ENCODE measurements at places on chromosomes 4 and X.

DNA sequence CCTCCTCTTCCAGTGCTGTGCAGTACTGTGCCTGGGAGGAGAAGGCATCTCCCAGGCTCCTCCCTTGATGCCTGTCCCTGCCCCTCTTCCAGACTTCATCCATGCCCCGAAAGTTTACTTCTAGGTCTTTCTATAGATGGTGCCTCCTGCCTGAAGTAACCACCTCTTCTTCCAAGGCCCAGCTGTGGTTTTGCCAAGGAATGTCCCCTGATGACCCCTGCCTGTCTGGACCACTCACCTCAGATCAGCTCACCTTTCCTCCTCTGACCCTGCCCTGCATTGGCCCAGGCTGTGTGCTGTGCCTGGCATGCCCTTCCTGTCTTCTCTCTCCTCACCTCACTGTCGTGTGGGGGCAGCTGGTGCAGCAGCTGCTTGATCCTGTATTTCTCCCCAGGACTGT is 6.8 kb downstream of the PRICKLE3 start:
- no peak for DNase-seq

DNA sequence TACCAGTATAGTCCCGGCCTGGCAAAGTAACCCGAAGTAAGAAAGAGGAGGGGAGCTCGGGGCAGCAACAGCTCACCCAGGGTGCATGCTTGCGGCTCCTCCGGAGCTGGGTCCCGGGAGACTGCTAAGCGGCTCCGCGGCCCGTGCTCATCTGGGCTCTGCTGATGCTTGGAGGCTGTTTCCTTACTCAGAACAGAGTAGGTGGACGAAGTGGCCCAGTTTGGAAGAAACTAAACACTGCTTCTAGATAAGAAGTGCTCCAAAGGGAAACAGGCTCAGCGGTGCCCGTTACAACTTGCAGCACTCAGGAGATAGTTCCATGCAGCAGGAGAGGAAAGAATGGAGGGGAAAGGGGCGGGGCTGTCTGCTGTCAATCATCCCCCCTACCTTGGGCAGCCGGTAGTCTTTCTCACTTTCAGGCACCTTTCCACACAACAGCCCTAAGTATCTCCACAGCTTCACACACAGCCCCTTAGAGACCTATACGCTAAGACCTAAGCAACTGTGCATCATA is at the start of gene COL4A6:
TSS of gene COL4A6 (minus strand) at position 313 of the 514 bp plus-strand sequence. CDS start at position 87, 226 bp downstream.
- no peak for DNase-seq

- no peak for DNase-seq
Measured at GRCh38 chr4:147299205-147299604, 181.7 kb upstream of the EDNRA start.

DNA sequence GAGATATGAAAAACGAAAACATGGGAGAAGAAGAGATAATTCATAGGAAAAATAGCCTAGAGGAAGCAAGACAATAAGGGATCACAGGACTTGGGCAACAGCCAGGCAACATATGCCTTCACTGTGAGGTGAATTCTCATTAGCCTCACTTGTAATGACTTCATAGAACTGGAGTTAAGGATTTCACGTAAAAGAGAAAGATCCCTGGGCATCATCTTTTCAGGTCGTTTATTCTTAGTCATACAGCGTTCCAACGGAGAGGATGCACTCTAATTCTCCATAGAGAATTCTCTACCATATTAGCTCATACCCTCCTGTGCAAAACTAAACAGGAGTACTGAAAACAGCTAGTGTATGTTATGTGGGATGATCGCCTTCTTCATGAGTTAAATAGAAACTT is 1.4 kb downstream of the PRKG2 start:
- no peak for DNase-seq

- DNase-seq, result no peak
Measured at GRCh38 chr4:22417408-22417807, 98.5 kb downstream of the ADGRA3 start.

- no peak for DNase-seq
Measured at GRCh38 chr4:115360431-115360830, 247.0 kb upstream of the NDST4 start.

- peak; percentile 10 for DNase-seq
Measured at GRCh38 chrX:120308558-120308957, 2.7 kb downstream of the TMEM255A start.

GRCh38 chr4:123579961-123580360 is 183.4 kb downstream of the SPRY1 start:
- no peak for DNase-seq

GRCh38 chrX:8743126-8743732 is 11.3 kb upstream of the ANOS1 start:
- peak; percentile 24 for DNase-seq

DNA sequence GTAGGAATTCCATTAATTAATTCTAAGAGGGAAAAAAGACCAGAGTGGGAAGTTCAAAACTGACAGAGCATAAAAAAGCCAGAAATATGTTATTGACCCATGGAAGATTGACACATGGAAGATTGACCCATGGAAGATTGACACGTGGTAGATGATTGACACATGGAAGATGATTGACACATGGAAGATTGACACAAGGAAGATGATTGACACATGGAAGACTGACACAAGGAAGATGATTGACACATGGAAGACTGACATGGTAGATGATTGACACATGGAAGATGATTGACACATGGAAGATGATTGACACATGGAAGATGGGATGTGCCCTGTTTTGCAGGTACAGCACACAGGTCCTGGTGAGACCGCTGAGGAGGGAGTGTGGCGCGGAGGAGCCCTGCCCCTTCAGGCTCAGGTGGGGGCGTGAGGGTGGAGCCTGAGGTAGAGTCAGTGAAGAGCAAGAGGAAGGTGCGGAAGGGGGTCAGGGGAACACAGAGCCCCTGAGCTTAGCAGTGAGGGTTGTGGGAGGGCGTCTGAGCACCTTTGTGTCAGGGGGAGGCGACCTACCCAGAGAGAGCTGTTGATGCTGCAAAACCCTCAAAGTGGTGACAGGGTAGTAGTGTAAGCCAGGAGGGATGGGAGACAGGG is 15.8 kb upstream of the PDE6B start:
- DNase-seq, result no peak

DNA sequence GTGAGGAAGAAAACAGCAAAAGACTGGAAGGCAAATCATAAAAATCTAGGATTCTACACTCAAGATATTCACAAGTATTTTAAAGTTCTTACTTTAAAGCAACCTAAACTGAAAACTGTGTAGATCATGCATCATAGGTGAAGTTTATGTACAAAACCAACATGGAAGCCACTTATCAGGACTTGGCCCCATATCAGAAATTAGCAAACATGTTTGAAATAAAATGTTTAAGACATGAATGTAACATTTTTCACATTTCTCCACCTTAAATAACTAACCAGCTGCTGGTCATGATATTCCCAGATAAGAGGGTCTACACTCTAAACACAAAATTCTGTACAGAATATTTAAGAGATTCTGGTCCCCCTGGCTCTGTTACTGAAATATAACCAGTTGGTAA is 38.5 kb downstream of the APBB2 start:
- DNase-seq, result peak; percentile 24

DNA sequence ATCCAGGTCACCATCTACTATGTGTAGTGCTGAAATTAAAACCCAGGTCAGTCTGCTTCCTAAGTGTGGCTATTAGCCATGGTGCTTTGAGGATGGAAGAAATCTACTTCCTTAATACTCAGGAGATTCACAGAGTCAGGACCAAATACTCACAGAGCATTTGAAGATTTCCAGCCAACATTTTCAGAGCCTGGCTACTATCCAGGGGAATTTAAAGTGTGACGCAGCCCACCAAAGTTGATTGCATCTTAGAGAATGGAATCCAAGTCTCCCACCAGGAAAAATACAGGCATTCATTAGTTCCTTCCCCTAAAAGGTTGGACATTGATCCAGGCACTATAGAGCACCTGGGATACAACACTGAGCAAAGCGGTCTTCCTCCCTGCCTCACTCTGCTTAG is 83.8 kb downstream of the HS3ST1 start:
- DNase-seq, result no peak

GRCh38 chr4:149902242-149902641 is 86.6 kb upstream of the IQCM start:
- DNase-seq, result no peak

- no peak for DNase-seq
Measured at GRCh38 chr4:119261986-119262385, 49.5 kb downstream of the USP53 start.

DNA sequence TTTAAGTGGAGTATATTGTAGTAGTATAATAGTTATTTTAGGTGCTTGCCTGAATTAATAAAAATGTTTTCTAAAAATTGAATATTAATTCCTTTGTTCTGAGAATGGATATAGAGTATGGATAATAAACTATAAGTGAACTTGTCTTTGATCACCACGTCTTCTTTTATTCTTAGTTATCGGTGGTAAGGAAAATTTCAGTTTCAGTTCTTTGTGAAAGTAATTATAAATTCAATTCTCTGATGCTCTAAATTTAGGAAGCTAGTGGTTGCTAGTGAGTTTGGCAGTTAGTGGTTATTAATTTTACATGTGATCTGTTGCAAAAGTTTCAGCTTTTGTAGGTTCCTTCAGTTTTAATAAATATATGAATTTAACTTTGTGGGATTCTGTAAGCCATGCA is 30.8 kb downstream of the MRPL1 start:
- DNase-seq, result no peak

- DNase-seq, result peak; percentile 18
Measured at GRCh38 chr4:165874072-165874790, 1.2 kb downstream of the TLL1 start.

DNA sequence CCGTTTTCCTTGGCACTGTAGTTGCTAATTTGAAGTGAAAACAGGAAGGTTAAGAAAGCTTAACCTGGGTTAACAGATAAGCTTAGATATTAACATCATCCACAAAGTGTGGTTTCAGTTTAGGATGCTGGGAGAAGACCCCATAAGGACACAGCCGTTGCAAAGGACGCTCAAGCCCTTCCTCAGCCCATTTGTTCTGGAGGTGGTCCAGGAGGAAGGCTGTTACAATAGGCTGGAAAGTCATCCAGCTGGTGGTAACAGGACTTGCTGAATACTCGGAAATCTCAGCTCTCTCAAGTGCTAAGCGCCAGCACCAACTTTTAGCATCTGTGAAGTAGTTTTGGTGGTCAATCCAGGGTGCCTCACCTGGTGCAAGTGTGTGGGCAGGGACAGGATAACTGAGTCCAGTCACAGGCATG is 14.2 kb downstream of the CHST7 start:
- no peak for DNase-seq

DNA sequence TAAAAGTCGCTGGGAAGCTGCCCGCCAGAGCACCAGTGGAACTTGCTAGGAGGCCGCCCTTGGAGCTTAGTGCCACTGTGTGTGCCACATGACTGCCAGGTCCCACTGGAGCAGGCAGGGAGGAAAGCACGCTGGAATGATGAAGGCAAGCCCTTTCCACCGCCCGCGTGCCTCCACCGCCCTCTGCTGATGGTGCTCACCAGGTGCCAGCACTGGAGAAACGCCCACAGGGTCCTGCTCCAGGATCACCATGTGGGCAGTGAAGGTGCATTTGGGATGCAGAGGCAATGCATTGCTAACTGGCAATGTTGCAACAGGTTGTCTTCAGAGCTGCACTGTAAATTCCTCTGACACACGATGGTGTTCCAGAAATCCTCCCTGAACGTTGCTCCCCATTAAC is 76.3 kb downstream of the SHROOM2 start:
- no peak for DNase-seq

- DNase-seq, result no peak
Measured at GRCh38 chr4:155899891-155900290, 3.6 kb upstream of the TDO2 start.

- DNase-seq, result peak; percentile 1
Measured at GRCh38 chrX:7233580-7234406, 85.8 kb upstream of the PUDP start.

DNA sequence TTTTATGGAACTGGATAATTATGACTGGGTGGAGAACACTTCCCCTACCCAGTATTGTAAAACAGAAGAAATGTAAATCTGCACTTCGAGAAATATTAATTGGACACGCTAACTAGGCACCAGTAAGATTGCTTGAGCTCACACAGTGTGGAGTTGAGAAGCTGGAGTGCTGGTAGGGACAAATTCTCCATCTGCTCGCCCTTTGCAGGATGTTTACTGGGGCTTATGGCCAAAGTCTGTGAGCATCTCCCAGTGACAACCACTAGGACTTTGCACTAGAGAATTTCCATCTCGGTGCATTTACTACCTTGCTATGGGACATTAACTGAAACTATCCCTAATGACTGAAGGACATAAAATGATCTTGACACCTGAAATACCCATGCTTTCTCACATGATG is 33.7 kb upstream of the GPR34 start:
- no peak for DNase-seq

GRCh38 chr4:15873117-15873516 is 65.4 kb downstream of the FGFBP1 start:
- DNase-seq, result no peak

DNA sequence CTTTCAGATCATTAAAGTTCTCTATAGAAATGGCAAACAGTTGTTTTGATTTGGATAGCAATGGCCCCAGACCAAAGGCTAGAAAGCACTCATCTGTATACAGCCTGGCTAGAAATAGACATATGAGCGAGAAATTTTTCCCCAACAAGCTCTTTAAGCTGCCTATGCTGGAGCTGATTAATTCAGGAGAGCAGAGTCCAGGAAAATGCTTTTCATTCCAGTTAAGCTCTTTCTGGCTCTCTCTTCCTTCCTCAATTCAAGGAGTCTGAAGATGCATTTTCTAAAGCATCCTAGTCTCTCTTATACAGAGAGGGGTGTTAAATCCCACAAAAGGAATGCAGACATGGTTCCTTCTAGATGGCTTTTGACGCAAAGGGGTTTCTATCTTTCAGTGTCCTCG is 141.7 kb upstream of the RAI2 start:
- DNase-seq, result no peak

DNA sequence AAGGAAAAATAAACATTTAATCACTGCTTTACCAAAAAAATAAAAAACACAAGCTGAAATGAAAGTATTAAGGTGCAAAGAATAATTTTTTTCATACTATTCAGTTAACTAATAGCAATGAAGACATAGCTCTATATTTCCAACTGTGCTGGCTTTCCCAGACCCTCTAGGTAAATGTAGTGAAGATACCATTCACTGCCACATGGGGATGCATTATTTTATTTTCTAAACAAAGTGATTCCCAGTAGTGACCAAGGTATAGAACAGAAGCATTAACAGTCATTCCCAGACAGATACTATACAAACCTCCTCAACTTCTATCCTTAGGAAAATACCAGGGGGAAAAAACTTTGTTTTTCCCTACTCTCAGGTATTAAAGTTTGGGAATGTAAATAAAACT is 39.4 kb downstream of the ANTXR2 start:
- DNase-seq, result no peak

DNA sequence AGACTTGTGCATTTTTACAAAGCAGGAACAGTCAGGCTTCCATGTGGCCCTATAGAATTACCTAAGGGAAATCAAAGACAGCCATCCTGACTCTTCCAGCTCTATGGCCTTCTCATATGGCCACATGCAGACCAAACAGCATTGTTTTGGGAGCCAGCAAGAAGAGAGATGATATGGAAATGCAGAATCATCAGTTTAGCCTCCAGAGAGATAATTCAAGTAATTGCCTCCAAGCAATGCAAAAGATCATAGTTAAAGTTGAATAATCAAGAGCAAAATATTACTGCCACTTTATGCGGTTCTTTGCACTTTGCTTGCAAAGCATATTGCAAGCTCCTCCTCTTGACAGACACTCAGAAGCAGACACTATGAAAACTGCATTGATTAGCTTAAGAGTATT is 207.4 kb downstream of the ARHGAP24 start:
- DNase-seq, result no peak

GRCh38 chr4:102868153-102868780 is 525 bp upstream of the CISD2 start:
- no peak for DNase-seq

GRCh38 chrX:132757066-132757623 is 201.3 kb downstream of the HS6ST2 start:
- no peak for DNase-seq

GRCh38 chrX:142040906-142041305 is 137.2 kb downstream of the MAGEC1 start:
- no peak for DNase-seq

GRCh38 chrX:40205471-40205870 is 107.7 kb upstream of the BCOR start:
- no peak for DNase-seq

All from fibroblast of skin of scalp (primary cell).